ENCODE measurements at places on chromosomes 2 and 18.

DNA sequence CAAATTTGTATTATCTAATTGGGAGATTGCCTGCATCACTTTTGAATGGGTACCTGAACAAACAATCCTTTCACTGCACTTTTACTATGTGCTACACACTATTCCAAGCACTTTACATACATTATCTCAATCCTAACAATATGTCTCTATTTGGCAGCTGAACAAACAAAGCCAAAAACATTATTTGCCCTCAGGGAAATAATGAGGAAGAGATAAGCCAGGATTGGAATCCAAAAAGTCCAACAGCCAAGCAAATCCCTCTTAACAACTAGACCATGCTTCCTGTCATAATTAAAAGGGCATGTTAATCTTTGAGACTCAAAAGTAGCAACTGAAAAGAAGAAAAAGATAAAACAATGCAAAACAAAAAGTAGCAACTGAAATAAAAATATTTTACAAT lies 32.1 kb downstream of the RPRD1A start:
- no peak for DNase-seq

- DNase-seq: no peak
These were observed 108.4 kb upstream of the MCFD2 start for GRCh38 chr2:47024046-47024445.

- DNase-seq: no peak
These were observed 205.1 kb downstream of the ARL4C start for GRCh38 chr2:234291765-234292204.

- no peak for DNase-seq
These were observed 149.5 kb downstream of the CCBE1 start for GRCh38 chr18:59547581-59548182.

DNA sequence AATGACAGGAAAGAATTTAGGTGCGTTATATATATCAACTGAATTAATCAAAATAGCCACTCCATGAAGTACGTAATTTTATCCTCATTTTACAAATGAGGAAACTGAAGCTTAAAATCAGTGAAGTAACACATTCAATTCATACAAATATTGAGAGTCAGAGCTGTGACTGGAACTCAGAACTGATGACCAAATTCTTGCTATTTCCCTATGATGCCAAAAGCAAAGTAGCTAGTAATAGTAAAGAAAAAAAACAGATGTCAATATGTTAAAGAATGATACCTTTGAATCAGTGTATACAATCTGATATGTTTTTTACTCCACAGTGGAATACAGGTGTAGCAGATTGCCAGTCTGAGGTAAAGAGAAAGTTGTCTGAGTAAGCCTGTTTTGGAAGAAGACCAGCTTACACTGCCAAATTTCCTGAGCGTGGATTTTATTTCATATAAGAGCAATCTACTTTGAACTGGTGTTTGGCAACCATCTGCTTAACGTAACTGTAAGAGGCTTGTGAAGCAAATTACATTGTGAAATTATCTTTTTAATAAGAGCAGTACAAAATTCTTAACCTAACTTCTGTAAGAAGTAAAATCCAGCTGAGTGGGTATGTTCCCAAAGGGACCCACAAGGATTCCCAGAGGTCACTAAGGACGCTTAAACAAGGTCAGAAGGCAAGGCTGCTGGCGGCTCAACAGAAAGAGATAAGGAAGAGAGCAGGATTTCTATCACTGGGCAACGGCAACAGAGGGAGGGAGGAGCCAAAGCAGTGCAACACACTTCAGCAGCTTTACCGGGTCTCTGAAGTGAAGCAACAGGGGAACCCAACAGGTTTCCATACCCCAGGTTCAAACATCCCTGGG lies 85.6 kb downstream of the IKZF2 start:
- no peak for DNase-seq

GRCh38 chr2:241788572-241788971 lies 11.9 kb downstream of the GAL3ST2 start:
- DNase-seq: no peak

- no peak for DNase-seq
These were observed 49.3 kb downstream of the TMX3 start for GRCh38 chr18:68665628-68666027.

DNA sequence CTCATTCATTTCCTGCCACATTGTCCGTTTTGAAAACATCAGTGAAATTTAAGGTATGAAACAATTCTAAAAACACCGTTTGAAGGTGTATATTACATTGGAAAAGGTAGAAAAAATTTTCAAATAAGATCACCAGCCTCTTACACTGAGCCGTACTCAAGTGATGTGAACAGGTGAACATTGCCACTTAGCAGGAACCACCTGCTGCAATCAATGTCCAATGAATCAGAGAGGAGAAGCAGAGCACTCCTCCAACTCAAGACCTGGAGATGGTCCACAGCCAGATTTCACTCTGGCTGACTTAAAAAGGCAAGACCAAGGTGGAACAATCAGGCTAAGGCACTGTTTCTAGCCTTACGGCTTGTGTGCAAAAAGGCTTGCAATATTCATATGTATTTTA lies 110.3 kb upstream of the TTN start:
- DNase-seq: no peak

GRCh38 chr2:97660775-97661389 lies 3.0 kb downstream of the ACTR1B start:
- DNase-seq: no peak

DNA sequence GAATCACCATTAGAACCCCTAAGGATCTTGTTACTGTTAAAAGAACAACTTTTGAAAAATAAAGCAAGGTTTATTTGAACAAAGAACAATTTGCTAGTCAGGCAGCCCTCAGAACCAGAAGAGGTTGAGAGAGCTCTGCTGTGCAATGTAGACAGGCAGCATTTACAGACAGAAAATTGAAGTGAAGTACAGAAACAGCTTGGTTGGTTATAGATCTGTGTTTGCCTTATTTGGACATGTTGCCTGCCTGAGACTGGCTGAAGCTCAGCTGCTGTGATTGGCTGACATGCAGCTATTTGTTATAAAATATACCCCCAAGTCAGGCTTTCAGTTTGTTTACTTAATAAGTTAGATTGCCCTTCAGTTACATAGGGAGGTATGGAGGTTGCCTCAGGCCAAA lies 12.5 kb downstream of the MSTN start:
- DNase-seq: no peak

DNA sequence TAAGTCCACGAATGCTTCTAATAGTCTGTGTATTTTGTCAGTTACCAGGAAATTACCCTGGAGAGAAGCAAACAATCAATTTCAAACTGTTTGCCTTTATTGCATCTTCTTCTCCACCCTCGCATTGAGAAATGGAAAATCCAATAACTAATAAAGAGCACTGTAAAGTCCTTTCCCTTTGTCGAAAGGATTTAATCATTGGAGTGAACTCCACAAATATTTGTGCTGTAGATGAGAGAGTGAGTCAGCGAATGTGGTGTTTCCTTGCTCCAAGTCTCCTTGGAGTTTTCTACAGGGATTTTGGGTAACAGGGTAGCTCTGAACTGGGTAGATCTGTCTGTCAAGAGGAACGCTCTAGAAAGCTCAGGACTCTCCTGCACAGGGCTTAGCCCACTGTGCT lies 240.2 kb downstream of the KCNS3 start:
- DNase-seq: no peak

DNA sequence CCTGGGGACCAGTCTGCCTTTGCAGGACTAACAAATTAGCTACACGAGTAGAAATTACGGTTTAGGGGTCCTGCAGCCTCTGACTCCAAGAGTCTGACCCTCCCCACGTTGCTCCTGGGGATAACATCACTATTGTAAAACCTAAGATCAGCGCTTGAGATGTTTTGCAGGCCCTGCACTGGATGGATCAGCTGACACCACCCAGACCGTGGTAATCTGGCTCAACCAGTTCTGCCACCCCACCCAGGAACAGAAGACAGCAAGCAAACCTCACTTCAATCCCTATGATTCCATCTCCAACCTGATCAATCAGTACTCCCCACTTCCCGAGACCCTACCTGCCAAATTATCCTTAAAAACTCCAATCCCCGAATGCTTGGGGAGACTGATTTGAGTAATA lies 31.7 kb downstream of the NGEF start:
- DNase-seq: no peak

GRCh38 chr2:159399716-159400415 lies 113.4 kb upstream of the WDSUB1 start:
- no peak for DNase-seq
